NCI-H1048 (cell line): ENCODE measurements at places on chromosomes 7 and 10.

DNA sequence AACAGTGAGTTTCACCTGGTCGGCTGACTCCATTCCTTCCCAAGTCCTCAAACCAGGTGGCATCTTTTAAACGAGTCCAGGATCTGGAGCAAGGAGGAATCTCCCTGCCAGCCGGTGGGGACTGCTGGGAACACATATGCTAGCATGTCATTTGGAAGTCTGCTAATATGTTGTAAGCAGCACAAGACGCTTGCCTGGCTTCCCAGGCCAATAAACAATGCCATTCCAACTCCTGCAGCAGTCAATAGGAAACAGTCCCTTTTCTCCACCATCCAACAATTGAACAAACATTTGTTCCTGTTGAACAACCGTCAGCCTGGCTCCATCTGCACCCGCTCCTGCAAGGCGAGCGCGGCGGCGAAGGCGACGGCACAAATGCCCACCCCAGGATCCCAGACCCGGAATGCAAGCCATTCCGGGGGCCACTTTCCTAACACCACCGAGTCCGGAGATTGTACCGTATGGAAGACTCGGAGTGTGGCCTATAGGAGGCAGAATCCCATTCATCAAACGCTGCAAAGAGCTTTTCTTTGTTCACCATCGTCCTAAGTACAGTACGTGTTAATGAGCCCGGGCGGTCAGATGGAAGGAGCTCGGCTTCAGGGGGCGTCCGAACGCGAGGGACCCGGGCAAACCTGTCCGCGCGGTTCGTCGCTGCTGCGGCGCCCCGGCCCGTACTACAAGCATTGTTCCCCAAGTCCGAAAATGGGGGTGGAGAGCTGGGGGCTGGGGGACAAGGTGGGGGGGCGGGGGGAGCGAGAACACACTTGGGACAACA lies 1.6 kb downstream of the FAM53B start:
- DNase-seq = no peak

DNA sequence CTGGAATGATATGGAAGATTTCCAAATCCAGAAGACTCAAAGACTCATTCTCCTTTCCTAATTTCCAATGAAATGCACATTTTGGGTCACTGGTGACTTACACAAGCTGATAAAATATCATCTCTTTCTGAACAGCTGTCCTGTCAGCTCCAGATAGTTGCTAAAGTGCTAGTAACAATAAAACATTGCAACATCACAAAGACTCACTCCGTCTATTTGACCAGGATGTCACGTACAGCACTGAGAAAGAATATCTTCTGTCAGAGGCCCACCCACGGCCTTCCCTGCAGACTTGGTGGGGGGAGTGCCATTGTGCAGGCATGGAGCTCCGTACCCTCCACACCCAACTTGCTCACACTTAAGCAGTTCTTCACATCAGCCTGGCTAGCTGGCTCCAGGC lies 78.9 kb upstream of the EGR2 start:
- no peak for DNase-seq

- DNase-seq = no peak
Measured at GRCh38 chr10:63280386-63280785, 147.3 kb downstream of the NRBF2 start.

DNA sequence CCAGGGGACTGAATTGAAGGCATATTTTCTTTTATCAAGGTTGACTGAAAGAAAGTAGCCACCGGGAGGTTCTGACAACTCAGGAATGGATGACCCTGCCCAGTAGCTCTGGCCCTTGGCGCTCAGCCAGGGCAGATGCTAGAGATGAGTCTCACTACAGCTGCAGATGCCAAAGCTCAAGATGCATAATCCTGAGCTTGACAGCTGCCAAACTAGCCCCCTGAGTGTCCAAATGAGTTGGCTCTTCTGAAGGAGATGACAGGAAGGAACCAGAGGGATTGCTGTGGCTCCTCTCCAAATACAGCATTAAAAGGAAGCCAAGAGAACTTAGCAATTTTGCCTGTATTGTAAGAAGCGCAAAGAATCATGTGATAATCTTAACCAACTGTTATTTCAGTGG lies 78.4 kb downstream of the NXPH1 start:
- no peak for DNase-seq

DNA sequence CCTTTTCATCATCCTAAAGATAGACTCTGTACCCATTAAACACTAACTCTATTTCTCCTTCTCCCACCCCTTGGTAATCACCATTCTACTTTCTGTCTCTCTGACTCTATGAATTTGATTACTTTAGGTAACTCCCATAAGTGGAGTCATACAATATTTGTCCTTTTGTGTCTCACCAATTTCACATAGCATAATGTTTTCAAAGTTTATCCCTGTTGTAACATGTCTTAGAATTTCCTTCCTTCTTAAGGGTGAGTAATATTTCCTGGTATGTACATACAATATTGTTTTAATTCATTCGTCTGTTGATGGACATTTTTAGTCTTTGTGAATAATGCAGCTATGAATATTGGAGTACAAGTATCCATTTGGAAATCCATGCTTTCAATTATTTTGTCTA lies 50.9 kb upstream of the CDCA7L start:
- DNase-seq = no peak

GRCh38 chr10:33249659-33250345 lies 84.7 kb downstream of the NRP1 start:
- DNase-seq = no peak

DNA sequence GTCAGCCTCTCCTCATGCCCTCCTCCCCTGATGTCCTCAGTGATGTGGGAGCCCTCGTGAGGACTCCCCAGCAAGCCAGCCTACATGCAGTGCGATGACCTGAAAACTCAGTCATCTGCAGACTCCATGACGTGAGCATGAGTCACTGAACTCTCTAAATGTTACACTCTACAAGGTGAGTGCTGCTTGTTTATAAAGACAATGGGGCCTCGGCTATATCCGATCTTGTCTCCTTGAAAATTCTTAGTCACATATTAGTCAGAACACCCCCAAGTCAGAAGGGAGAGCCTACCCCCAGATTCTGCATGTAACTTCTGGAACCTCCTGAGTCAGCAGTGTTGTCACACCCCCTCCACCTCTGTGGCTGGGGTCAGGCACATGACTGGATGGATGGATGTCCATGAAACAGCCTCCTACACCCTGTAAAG lies 673.8 kb downstream of the INHBA start:
- DNase-seq = no peak

DNA sequence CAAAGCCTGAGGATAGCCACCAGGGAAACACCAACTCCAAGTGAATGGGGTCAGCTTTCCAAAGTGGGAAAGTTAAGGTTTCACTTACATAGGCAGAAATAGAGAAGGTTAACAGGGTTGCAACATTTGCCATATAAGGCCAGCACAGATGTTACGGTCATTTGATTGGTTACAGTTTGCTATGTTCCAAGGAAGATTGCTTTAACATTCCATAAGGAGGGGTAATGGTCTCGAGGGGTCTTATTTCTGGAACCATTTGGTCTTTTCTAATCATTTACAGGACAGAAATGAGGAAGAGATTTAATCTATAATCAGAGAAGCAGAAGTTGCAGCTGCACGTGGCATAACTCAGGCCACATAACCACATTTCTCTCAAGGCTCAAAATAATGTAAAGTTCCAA lies 679.4 kb upstream of the C7orf33 start:
- no peak for DNase-seq

GRCh38 chr10:113515601-113516000 lies 37.3 kb upstream of the HABP2 start:
- no peak for DNase-seq

GRCh38 chr10:127485153-127485857 lies 63.8 kb upstream of the NPS start:
- no peak for DNase-seq
